ENCODE measurements at places on chromosomes 5 and 9.

DNA sequence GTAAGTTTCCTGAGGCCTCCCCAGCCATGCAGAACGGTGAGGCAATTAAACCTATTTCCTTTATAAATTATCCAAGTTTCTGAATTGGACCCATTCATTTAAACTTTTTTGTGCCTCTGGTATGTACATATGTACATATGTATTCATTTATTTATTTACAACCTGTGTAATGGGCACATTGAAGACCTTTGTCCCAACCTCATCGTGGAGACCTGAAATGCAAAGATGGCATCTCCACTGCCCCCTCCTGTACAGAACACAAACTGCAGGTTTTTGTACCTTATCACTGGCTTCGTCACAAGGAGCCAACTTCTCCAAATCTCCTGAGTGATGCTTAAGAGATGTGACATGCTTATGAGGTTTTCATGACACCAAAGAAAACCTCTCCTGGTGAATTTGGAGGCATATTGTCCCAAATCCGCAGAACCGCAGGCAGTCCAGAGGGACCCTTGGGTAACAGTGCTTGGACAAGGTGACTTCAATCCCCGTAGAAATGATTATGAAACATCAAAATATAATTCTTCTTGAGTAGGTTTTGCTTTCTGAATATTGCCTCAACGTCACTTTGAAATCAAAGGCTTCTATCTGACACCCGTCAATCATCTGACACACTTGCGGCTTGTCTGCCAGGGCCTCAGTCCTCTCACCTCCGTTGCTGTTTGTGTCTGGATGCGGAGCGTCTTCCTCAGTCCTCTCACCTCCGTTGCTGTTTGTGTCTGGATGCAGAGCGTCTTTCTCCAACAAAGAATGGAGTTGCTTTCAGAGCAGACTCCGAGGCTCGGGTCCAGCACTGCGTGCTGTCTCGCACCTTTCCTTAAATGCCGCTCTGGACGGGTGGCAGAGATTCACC lies 135.0 kb upstream of the IRX4 start:
- DNase-seq: no peak

- DNase-seq: peak; percentile 80
These were observed 25.5 kb upstream of the STXBP1 start for GRCh38 chr9:127586537-127586936.

- no peak for DNase-seq
These were observed 2.3 kb upstream of the PLK2 start for GRCh38 chr5:58462154-58462553.

GRCh38 chr9:7653262-7653661 lies 146.3 kb downstream of the DMAC1 start:
- no peak for DNase-seq

DNA sequence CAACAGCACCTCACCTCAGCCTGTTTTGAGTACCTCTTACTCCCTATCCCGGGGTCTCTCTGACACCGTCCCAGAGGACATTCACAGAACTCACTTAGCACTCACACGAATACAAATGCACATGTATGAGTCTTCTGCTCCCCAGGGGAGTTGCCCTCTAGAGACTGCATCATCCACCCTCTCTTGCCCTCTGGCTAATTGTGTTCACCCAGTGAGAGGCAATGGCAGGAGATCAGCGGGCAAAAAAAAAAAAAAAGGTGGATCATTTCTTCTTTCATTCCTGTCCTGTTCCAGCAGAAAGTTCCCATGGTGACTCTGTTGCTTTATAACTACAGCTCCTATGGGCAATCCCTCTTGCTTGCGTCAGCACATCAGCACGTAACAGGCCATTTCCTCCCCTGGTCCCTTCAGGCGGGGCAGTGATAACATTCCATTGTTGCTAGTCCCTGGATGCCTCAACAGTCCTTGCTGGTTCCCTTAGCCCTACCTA lies 23.5 kb upstream of the SNX2 start:
- DNase-seq: peak; percentile 76

DNA sequence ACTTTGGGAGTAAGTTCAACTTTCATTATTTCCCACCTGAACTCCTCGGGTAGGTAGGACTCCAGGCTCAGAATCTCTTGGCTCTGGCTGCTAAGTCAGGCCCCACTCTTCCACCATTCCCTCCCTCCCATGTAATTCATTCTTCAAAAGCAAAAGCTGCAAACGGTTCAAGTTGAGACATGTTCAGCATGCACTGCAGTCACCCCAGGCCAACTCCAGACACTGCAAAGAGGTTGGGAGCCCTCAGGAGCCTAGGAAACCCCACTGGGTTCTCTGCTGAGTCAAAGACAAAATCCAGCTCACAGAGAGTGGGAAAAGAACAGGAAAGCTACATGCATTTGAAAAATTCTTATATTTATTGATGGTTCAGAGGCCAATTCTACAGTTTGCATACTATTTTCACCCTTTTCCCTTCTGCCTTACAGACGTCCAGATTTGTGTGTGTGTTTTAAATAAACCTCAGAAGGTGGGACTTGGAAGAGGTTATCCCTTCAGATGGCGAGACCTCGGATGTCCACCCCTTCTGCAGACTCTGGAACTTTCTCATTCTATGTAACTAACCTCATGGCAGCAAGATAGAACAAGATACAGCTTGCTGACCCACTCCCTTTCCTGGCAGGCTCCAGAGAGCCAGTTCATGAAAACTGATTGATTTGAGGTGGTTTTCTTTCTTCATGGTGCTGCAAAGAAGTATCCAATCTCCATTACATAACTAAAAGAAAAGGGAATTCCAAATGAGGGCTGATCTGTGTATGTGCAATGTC lies 65.7 kb upstream of the EQTN start:
- no peak for DNase-seq

DNA sequence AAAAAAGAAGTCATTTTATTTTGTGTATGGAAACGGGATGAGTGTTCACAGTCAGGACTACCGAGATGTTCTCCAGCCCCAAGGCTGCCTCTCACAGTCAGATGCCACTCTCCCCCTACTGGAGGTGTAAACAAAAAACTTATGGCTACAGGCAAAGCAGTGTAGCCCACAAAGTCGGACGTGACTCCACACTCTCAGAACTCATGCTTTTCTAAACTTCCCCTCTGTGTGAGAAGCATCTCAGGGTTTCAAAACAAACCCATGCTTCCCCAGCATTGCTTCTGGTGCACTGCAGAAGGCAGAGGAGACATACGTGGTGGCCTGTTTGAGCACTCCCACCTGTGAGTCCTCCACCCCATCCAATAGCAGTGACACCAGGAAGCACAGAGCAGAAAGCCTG lies 580.3 kb downstream of the BNC2 start:
- no peak for DNase-seq

GRCh38 chr9:37422289-37423104 lies at the start of gene GRHPR:
Gene GRHPR, plus strand, starts transcription at chr9:37422696. Its CDS starts 55 bp downstream, at chr9:37422751.
- peak; percentile 80 for DNase-seq

All from fibroblast of skin of back (primary cell).